Dorsolateral prefrontal cortex (tissue), 122 donors: ENCODE measurements at places on chromosomes 13 and 19.
A peak's percentile ranks its signal among the peaks of the same experiment; 100 is the strongest.

DNA sequence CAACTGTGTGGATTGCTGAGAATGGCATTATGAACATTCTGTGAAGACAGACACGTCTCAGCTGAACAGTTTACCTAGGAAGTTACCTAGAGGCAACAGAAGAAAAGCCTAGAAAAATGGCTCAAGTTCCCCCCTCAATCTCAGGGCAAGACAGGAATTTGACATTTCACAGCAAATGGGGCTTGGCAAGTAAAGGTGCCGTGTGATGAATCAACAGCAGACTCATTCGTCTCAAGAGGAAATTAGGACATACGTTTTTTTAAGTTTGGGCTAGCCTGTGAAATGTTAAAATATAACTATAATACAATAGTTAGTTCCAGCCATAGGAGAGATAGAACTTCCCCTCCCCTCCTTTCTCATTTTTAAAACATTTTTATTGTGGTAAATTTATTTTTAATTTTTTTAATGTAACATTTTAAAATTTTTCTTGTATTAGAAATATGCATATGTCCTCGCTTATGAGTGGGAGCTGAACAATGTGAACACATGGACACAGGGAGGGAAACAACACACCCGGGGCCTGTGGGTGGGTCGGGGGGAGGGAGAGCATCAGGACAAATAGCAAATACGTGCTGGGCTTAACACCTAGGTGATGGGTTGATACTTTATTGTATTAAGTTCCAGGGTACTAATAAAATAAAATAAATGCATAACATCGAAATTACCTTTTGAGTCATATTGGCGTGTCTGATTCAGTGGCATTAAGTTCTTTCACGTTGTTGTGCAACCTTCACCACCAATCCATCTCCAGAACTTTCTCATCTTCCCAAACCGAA is 116.0 kb downstream of the COL4A2 start:
- no peak for DNase-seq

- DNase-seq: no peak
Observed at GRCh38 chr19:7789447-7789846, 26.4 kb downstream of the CLEC4M start.

- DNase-seq: no peak
Observed at GRCh38 chr19:41420101-41420880, 6.9 kb downstream of the B3GNT8 start.

- DNase-seq: no peak
Observed at GRCh38 chr19:43672061-43672679, 2.2 kb upstream of the PLAUR start.

DNA sequence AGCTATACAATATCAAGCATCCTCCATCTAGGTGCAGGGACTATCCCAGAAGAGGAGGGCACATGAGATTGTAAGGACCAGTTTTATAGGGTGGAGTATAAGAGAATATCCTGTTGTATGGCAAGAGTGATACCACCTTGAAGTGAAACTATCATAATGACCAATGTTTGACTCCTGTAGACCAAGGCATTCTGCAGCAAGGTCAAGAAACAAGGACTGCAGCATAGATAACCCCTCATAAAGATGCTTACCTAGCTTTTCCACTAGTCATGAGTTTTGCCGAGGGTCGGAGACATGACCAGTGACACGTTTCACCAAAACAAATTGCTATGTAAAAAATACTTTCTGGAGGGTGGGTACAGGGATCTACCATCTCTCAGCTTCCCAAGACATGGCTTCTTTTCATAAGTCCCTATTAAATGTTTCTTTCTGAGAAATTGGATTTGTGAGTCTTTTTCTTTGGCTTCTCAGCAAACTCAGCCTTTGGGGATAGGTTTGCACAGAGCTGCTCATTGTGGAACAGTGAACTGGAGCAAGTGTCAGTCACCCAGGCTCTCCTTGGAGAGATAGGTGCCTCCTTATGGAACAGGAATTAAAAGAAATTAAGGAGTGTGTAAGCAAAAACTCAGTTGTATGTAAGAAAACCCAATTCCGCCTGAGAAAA is 28.2 kb upstream of the CYSLTR2 start:
- DNase-seq: no peak

DNA sequence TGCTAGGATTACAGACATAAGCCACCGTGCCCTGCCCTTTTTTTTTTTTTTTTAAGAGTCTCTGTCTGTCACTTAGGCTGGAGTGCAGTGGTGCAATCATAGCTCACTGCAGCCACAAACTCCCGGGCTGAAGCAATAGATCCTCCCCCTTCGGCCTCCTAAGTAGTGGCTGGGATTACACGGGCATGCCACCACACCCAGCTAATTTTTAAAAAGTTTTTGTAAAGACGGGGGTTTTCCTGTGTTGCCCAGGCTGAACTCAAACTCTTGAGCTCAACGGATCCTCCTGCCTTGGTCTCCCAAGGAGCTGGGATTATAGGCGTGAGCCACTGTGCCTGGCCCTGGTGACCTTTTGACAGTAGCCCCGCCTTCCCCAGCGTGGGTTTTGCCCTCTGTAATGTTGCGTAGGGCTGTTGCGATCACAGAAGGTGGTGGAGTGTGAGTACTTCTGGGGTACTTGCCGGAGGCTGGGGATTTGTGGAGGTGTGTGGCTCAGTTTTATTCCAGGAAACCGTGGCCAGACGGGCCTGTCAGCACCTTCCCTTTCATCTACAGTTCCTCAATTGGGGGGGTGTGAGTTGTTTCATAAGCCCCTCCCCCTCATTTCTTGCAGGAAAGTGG is 11.6 kb upstream of the RETN start:
- no peak for DNase-seq

DNA sequence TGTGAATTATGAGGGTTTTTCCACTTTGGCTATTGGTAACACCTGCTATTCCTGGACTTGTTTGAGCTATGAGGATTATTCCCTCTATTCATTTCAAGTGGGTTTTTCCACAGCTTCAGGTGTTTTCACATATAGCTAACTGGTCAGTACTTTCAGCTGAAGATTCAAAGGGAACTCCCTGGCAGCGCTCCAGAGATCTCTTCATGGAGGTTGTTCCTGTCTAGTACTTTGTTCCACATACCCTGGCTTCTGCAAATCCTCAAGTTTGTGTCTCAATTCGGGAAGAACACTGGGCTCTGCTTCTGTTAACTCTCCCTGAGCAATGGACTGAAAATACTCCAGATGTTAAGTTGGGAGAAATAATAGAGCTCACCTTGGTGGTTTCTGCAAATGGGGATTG is 5.6 kb upstream of the ZNF607 start:
- DNase-seq: no peak

- no peak for DNase-seq
Observed at GRCh38 chr13:39956036-39956435, 300.6 kb downstream of the COG6 start.

GRCh38 chr19:46317339-46317738 is 20.5 kb downstream of the HIF3A start:
- no peak for DNase-seq

DNA sequence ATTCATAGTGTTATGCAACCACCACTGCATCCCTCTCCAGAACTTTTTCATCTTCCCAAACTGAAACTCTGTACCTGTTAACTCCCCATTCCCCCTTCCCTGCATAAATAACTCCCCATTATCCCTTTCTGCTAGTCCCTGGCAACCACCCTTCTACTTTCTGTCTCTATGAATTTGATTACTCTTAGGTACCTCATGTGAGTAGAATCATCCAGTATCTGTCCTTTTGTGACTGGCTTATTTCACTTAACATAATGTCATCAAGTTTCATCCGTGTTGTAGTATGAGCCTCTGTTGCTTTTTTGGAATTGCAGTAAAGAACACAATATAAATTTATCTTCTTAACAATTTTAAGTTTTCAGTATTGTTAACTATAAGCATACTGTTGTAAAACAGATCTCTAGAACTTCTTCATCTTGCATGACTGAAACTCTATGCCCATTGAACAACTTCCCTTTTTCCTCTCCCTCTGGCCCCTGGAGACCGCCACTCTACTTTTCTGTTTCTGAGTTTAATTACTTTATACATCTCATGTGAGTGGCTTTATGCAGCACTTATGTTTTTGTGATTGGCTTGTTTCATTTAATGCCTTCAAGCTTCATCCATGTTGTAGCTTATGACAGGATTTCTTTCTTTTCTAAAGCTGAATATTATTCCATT is 87.3 kb upstream of the ABCC4 start:
- no peak for DNase-seq

GRCh38 chr19:42919757-42920079 is 2.0 kb upstream of the PSG6 start:
- DNase-seq: no peak

- DNase-seq: no peak
Observed at GRCh38 chr13:24381541-24382265, 72.3 kb downstream of the C1QTNF9 start.

DNA sequence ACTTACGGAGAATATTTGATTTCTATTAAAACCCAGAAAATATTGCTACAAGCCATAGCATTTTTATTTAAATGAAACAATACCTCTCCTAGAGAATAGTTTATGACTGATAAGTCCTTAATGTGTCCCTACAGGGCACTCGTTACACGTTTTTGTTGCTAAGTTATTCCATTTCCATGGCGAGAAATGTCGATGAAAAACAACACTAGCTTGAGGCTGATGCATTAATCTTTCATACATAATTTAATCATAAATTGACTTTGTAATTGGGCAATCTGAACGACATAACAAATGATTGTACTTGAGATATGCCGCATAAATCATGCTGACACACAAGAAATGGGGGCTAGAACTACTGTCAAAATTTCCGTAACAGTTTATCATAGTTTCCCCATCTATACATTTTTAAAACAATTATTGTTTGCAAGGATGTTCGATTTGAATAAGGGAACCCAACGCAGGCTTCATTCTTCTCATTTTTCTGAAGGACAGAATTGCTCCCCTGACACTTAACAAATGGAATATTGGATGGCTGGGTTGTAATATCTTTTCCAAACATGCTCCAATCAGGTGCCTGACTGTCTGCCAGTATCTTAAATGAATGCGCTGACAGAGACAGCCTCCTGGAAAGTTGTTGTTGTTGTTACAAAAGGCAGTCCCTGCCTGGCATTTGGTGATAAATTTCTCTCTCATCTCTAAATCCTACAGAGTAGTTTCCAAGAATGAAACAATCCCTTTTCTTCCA is 61.9 kb downstream of the FLT1 start:
- DNase-seq: no peak

GRCh38 chr19:35712567-35713505 is 5.0 kb upstream of the KMT2B start:
- DNase-seq: no peak

DNA sequence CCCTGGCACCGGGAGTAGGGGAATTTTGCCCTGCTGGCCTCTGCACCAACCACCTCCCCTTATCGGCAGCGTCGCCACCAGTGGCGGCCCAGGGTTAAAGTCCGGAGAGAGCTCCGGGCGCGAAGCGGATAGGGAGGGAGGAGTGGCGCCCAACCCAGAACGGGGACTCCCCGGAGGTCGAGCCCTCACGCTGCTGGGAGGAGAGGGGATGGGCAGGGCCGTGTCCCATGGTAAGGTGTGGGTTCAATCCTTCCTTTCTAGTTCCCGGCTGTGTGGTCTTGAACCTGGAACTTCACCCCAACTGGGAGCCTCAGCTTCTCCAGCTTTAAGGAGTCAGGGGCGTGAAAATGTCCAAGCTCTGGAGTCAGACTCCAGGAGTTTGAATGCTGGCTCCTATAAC is 23.3 kb upstream of the BCL3 start:
- DNase-seq: no peak

- DNase-seq: no peak
Observed at GRCh38 chr19:21604351-21604926, 99.0 kb downstream of the ZNF429 start.

GRCh38 chr13:109836629-109837607 is 50.5 kb upstream of the IRS2 start:
- no peak for DNase-seq

- DNase-seq: no peak
Observed at GRCh38 chr19:49086296-49086695, 1.0 kb downstream of the SNRNP70 start.

DNA sequence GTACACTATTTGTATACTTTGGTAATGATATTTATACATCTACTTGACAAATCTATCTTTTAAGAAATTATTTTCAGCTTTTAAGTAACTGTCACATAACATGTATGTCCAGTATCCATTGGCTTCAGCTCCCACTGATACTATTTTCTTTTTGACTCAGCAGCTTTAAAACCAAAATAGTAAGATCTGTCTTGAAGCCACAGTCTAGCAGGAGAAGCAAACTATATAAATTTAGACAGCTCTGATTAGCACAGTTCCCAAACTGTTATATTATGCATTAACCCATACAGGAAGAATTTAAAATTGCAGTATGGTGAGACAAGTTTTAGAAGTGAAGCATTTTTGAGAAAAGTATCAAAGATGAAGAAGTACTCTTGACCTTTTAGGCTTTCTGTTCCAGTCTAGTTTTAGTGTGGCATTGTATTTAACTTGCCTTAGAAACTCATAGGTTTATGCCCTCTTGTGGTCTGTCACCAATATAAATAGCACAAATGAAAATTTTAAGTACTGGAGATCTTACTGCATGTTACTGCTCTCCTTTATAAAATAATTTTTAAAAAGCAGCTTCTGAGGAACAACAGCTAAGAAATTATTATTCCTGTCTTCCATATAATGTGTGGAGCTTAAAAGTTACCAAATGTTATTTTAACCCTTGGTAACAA is 24.7 kb downstream of the URI1 start:
- DNase-seq: no peak

DNA sequence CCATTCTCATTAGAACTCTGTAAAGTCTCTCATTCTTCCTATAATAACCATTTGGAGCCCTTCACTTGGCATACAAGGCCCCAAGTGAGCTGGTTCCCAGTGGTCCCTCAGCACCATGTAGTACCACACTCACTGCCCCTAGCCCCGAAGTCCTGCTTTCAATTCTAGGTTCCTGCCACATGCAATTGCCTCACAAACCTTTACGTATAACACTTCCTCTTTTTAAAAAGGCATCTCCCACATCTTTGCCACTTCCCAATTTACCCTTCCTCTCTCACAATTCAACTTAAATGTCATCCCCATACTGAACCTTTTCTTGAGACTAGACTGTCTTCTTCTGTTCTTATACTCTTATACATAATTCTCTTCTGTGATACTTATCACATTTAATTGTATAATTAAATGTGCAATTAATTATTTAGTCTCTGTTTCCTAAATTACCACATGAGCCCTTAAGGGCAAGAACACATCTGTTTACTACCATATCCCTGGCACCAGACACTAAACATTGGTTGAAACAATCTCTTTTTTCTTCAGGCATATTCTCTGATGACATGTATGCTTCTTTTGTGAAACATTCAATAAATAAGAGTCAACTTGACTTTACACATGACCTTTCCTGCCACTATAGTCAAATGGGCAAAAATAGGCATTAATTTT is 304.0 kb downstream of the SPRY2 start:
- no peak for DNase-seq

DNA sequence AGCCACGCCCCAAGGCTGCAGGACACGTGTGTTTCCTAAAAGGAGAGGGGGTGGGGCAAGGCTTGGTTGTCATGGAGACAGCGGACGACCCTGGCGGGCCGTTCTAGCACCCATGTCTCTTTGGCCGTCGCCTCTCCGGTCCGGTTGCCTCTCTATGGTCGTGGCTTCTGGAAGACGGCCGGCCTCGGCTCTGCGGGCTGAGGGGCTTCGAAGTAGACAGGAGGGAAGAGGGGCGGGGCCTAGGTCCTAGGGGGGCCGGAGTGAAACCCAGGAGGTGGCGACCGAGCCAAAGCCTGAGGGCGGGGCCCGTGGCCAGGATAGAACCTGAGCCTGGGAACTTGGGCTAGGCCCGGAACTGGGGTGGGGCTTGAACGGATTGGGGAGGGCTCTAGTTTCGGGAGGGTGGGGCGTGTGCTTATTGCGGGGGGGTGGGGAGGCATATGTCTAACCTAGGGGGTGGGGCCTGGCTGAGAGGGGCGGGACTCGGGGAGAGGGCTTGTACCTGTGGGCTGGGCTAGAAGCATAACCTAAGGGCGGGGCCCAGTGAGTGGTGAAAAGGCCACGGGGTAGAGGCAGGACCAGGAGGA is 750 bp upstream of the SLC27A1 start:
- DNase-seq: peak; percentile 86

GRCh38 chr19:19096641-19097627 is 33.1 kb downstream of the SLC25A42 start:
- DNase-seq: no peak
